ENCODE measurements at places on chromosomes 1 and 21.

DNA sequence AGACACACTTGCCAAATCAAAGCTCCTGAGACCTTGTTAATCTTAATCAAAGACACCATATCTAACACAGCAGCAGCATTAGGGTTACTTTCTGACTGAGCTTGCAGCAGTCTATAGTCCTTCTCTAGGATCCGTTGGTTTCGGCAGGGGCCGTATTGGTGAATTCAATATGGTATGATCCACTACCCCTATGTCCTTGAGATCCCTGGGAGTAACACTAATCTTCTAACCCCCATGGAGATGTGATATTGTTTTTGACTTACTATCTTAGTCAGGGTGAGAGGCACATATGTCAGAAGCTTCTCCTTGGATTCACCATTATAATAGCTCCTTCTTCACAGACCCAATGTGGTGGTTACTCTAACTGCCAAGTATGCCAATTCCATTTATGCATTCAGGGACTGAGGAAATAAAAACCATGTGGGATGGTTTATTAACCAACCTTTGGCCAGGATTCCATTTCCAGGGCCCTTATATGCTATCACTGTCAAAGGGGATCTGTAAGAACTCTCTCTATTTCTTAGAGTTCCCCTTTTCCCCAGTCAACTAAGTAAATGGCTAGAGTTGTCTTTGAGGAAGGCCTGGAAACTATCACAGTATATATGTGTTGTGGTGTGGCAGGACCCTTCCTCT lies 673.6 kb upstream of the USP24 start:
- no peak for DNase-seq

GRCh38 chr1:61952675-61953074 lies 210.4 kb downstream of the PATJ start:
- DNase-seq: no peak

DNA sequence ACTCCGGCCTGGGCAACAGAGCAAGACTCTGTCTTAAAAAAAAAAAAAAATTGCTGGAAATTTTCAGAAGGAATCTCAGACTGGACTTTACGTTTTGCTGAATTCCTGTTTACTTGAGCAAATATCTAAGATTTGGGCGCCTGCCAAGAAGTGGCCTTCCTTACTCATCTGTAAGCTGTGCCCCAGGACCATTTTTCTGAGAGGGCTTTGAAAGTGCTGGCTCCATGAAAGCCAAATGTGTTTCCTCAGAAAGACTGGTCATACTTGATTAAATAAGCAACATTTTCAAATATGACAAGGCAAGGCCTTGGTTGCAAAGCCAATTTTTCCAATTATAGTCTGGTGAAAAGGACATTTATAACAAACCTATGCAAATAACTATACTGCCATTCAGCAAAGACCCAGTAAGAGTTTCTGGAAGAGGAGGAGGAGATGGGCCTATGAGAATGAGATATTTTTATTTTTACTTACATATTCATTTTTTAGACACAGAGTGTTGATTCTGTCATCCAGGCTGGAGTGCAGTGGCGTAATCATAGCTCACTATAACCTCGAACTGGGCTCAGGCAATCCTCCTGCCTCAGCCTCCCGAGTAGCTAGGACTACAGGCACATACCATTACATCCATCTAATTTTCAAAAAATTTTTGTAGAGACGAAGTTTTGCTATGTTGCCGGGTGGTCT lies 56.3 kb upstream of the HTR1D start:
- no peak for DNase-seq

DNA sequence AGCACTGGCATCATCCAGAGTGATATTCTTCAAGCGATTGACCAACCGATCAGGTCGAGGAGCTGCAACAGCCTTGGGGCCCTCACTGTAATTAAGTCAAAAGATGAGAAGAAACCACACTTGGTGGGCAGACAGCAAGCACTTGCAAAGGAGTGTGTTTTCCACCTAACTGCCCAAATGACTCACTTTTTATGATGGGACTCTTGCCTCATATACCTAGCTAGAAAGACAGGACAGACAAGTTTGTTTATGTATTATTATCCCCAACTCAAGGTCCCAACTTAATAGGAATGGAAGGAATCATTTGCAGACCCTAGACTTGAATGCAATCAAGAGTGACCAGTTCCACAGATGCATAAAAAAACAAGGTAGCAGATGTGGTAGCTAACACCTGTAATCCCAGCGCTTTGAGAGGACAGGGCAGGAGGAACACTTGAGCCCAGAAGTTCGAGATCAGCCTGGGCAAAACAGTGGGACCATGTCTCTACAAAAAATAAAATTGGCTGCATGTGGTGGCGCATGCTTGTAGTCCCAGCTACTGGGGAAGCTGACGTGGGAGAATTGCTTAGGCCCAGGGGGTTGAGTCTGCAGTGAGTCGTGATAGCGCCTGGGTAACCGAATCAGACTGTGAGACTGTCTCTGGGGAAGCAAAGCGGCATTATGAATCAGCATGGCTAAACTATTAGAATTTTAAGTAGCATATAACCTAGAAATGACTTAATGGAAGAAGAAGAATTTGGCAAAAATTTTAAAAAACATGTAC lies 2.3 kb upstream of the NRAS start:
- no peak for DNase-seq

- DNase-seq: no peak
These were observed 10.2 kb downstream of the MAP7D1 start for GRCh38 chr1:36166136-36166535.

DNA sequence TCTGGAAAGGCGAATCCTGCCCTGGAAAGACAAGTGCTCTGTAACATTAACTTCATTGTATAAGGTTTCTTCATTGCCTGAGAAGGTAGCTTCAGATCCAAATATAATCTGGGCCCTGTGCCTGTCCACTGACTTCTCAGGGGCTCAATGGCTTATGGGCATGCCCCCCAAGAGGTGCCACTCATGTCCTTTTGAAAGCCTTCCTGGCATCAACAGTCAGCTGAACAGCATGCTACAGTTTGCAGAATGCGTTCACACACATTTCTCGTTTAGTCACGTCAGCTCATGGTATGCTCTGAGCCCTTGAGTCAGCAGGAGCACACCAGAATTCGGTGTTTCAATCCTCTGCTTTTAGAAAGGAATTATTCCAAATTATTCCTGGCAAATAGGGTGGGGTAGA lies 23.8 kb downstream of the TMCC2 start:
- no peak for DNase-seq

- no peak for DNase-seq
These were observed 8.6 kb downstream of the CLDN14 start for GRCh38 chr21:36471254-36471723.

GRCh38 chr1:214028095-214028494 lies 40.3 kb downstream of the PROX1 start:
- DNase-seq: no peak
